ENCODE measurements at places on chromosomes 1 and 21. TPM values are rescaled to one million over a fixed set of nuclear protein-coding genes. Genes with fewer than 3 reads are reported as not detected.

- no peak for DNase-seq
These were observed 1.9 kb downstream of the MEX3A start for GRCh38 chr1:156080241-156080862.

GRCh38 chr1:107767156-107767582 is 197.8 kb downstream of the VAV3 start:
- DNase-seq = no peak

GRCh38 chr1:60727552-60727951 is 354.8 kb upstream of the NFIA start:
- no peak for DNase-seq

DNA sequence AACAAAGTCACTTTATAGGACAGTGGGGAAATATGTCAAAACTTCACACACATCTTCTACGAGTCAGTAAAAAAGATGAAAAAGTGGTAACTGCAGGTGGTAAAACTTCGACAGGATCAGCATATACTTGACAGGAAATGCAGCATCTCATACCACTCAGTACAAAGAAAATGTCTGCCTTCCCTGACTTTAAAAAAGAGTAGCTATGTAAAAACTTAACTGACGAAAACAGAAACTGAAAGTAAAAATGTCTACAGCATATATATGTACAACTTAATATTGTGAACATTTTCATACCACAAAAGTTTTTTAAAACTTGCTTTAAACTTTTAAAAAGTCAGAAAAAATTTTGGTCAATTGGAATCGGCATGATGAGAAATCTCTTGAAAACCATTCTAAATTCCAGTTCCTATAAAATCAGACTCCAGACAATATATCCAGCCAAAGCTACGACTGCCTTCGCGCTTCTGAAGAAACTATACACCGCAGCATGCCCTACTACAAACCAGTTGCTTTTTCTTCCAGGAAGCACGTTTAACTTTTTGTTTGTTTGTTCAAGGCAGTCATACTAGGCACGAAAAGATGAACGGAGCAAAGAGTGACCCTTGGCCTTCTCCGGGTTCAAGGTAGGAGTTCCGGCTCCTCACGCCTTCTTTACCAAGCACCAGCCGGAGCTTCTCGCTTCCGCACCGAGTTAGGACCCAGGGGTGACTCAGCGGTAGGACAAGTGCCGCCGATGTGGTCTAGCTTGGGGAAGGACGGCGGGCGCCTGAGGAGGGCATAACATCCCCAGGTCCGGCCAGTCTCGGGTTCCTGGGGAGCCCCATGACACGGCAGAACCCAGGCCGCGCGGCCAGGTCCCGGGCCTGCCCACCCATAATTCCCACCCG is 612 bp downstream of the PSMA5 start:
- peak; percentile 59 for DNase-seq

DNA sequence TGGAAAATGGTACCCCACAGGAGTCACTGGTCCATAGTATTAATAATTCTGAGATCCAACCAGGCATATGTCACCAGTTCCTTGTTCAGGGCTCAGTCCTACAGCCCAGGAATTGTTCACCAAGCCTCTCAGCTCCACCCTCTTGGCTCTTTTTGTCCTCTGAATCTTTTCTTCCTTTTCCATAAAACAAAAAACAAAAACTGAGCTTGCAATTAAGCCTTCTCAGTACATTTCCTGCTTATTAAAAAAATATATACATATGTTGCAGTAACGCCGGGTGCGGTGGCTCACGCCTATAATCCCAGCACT is 23.4 kb upstream of the KIF1B start:
- DNase-seq = no peak

DNA sequence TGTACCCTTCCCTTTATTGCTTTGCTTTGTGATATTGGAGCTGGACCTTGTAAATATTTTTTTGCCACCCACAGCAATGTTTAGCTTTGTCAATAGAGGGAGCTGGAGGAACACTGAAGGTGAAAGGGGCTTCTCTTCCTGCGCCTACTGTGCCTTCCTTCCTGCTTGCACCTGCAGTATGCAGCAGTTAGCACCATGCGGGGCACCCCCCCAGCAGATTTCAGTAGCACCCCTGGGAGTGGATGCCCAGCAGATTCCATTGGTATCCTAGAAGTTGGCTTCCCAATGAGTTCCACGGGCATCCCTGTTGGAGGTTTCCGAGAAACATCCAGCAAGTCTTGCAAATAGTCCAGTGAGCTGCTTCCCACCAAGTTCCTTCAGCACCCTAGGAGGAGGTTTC is 25.6 kb downstream of the S100A10 start:
- DNase-seq = peak; percentile 66

DNA sequence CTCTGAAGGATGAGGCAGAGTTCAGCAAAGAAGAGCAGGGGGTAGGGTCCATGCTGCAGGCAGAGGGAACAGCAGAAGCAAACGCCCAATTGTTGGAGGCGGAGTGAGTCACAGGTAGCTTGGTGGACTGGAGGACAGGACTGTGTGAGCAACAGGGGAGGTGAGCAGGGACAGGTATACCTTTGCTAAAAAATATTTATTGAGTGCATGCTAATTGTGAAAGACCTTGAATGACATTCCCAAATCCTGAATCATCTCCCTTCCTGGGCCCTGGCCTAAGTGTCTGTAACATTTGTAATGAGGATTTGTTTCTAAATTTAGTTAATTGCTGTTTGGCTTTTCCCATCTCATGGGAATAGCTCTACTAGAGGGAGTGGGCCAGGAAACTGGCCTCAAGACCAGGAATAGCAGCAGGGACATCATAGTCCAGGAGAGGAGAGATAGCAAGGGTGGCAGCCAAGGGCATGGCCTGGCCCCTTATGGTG is 123.7 kb downstream of the FOXD2 start:
- no peak for DNase-seq

DNA sequence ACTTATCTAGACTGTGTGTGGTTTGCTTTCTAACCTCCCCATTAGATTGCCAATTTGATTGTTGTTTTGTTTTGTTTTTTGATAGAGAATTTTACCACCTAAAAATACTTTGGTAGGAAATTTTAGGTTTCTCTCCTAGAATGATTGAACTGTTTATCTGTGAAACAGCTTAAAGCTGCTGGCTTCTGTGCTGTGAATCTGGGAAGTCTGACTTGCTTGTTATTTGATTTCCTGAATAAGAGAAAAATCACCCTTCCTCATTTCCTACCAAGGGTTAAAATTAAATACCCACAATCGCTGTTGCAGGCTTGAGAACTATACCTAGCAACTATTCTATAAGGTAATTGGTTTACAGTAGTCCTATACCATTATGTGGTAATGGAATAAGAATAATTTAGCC is 198.9 kb upstream of the CACYBP start:
- DNase-seq = no peak

- no peak for DNase-seq
These were observed 17.9 kb downstream of the CSRP1 start for GRCh38 chr1:201488830-201489589.

DNA sequence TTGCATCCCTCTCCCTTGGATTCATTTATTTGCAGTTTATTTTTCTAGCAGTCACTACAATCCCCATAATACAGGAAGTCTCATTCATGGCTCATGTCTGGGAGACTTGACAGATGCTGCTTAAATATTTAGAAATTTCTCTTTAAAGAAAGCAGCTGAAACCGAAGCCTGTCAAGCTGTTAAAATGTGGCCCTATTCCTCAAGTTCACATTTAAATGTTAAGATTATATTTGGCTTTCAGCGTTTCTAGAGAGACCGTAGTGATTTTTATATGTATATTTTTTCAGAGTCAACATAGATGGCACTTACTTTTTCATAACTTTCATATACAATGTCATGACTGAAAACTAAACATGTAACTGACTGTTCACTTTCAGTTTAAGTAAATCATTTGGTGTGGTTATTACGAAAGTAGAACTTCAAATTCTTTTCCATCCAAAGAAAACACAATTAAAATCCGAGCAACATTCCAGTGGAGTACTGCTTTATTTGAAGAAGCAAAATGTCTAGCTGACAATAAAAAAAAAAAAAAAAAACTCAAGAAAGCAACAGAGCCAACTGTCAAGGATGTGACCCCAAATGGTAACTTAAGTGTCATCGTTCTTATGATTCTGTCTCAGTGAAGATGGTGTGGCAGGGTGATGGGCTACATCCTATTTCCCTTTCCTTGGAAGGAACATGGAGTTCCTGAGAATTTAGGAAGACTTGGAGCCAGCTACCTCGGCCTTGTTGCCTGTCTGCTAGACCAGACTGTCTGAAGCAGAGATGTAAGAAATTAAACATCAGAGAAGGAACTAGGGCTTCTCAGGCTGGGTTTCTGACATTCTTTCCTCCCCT is 37.8 kb downstream of the MIS18A start:
- DNase-seq = no peak

Gene OR6N1
- not detected for total RNA-seq

Gene CDC14A
- 4.9 TPM for total RNA-seq

Gene IFNGR2
- total RNA-seq = 61.3 TPM

Gene BSND
- total RNA-seq = not detected

Gene AGL
- total RNA-seq = 13.1 TPM

Gene SPRR2B
- total RNA-seq = not detected

All from HepG2 (cell line).